ENCODE measurements at places on chromosomes 12 and 14.
A peak's percentile ranks its signal among the peaks of the same experiment; 100 is the strongest.

DNA sequence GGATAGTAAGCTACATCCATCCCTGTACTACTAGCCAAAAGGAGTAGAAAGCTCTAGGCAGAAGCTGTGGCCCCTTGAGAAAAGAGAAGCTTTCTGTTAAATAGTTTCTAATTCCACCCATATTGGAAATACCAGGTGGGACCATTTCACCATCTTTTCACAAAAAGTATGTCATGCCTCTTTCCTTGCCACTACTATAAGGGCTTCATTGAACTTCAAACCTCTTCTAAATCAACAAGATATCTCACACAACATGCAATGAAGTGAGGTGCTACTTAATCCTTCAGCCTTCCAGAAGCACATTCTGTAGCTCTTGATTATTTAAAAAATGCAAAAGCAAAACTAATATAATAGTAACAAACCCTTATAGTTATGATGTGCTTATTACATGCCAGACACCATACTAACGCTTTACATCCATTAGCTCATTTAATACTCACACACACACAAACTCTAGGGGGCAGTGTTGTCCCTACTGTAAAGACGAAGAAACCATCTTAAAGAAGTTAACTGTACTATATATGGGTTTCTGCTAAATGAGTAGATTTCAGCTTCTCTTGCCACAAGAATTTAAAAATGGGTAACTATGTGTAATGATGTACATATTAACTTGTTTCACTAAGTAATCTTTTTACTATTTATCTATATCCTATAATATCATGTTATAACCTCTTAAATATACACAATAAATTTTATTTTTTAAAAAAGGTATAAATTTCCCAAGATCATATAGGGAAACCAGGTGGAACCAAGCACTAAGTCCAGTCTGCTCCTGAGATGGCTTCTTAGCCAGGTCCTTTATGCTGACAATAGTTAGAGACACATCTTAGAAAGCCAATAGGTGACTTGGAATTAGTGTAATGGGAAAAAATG is 124.4 kb downstream of the RPS29 start:
- DNase-seq, result peak; percentile 94

DNA sequence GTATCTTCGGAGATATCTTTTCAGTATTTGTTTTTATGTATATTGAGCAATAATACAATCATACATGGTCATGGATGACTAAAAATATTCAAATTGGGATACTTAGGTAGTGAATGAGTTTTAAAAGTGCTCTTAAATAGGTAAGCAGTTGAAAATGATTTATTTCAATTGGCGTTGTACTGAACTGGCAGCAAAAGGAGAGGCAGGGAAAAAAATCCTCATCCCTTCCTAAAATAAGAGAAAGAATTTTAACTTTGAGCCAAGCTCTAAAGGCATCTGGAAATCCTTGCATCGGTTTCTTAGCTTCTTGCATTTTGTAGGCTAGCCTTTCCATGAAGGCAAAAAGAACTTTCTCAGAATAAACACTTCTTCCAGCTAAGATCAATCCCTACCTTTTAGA is 125.2 kb downstream of the MGST1 start:
- no peak for DNase-seq

DNA sequence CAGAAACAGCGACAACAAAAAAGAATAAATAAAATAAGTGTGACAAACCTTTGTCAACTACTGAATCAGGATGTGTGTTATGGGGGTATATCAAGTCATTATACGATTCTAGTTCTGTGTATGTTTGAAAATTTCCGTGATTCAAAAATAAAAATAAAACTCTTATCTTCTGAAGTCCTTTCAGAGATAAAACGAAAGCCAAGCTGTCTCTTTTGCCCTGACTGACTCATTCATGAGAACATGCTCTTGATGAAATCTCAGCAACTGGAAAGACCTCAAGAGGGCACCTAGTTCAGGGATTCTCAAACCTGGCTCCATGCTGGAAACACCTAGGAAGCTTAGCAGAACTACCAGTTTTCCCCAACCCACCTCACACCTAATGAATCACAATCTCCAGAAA is 9.2 kb downstream of the FOXN3 start:
- DNase-seq, result no peak

- no peak for DNase-seq
These were observed 83.8 kb downstream of the GALNT9 start for GRCh38 chr12:132245521-132246101.

- DNase-seq, result no peak
These were observed 117.6 kb downstream of the CMAS start for GRCh38 chr12:22163594-22163993.

- DNase-seq, result peak; percentile 18
These were observed 32.5 kb upstream of the PARP11 start for GRCh38 chr12:3905664-3906063.

GRCh38 chr12:6963016-6963731 is 7.3 kb downstream of the PHB2 start:
- no peak for DNase-seq

GRCh38 chr14:63543826-63544406 is 739 bp upstream of the PPP2R5E start:
- DNase-seq, result no peak

- peak; percentile 66 for DNase-seq
These were observed 81.4 kb downstream of the ACTN1 start for GRCh38 chr14:68897559-68898155.

Data from hematopoietic multipotent progenitor cell treated with erythropoietin and hydrocortisone succinate and interleukin-3 and kit ligand, for 4 days (in vitro differentiated cells).